ENCODE measurements at places on chromosomes 4 and X. TPM values are rescaled to one million over a fixed set of nuclear protein-coding genes. Genes with fewer than 3 reads are reported as not detected.

Gene OTUD6A
- total RNA-seq, result not detected

Gene MID2
- total RNA-seq, result 6.6 TPM

Gene HSD17B13
- total RNA-seq, result 0.52 TPM

Gene INPP4B
- 89.4 TPM for total RNA-seq

Gene FGF5
- not detected for total RNA-seq

Gene IQSEC2
- 0.39 TPM for total RNA-seq

Gene SHISA3
- total RNA-seq, result not detected

Gene LRP2BP
- 3.5 TPM for total RNA-seq

Gene STK26
- total RNA-seq, result 18.4 TPM

Gene FTHL17
- total RNA-seq, result not detected

Gene ARHGAP36
- total RNA-seq, result not detected

Gene GYG2
- not detected for total RNA-seq

Gene GRIA3
- total RNA-seq, result not detected

Gene PJA1
- 20.2 TPM for total RNA-seq

Gene LRIT3
- total RNA-seq, result 0.25 TPM

Gene RBMXL3
- total RNA-seq, result not detected

Gene GPR173
- total RNA-seq, result not detected

Gene CTAG1A
- total RNA-seq, result not detected

Gene HSFX3
- not detected for total RNA-seq

Gene MAGEB2
- not detected for total RNA-seq

Gene DCX
- not detected for total RNA-seq

Gene AKAP14
- not detected for total RNA-seq

Gene RS1
- not detected for total RNA-seq

Gene HTR2C
- total RNA-seq, result not detected

Gene TNIP2
- total RNA-seq, result 87.7 TPM

Gene UGDH
- 6.7 TPM for total RNA-seq

Gene PRDM5
- 0.67 TPM for total RNA-seq
